ENCODE measurements at places on chromosomes 13 and 19. TPM values are rescaled to one million over a fixed set of nuclear protein-coding genes. Genes with fewer than 3 reads are reported as not detected.

DNA sequence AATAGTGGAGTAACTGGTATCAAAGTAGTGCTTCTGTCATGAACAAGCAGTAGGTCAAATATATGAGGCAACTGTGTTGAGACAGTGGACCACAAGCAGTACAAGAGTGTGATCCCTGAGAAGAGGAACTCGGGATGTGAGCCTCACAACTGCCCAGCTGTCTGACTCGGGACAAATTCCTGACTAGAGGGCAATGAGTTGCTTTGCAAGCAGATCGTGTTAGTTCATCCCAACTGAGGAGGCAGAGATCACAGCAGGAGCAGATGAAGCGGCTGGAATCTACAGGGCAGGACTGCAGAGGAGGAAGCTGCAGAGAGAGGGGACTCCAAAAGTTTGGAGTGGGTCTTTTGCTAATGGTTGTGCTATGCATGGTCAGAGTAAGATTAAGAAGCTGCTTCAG lies 741.1 kb downstream of the DIAPH3 start:
- no peak for DNase-seq

The SERTAD3 gene
- 28.2 TPM for total RNA-seq

GRCh38 chr13:83761631-83762030 lies 120.6 kb downstream of the SLITRK1 start:
- DNase-seq: no peak

DNA sequence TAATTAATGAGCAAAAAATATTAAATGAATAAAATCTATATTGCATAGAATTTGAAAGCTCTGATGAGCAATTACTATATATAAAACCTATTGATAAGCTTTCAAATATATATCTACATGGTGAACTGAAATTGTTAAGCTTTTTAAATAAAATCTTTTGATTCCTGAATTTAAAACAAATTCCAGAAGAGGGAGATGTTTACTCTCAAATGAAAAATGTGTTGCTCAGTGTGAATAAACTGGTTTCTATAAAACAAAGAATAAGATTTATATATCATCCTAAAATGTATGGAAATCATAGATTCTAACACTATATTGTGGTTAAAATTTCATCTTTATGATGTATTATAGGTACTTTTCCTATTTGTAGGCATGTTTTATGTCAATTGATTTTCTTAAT lies 171.5 kb upstream of the SLITRK6 start:
- no peak for DNase-seq

GRCh38 chr19:8456064-8456463 lies 11.3 kb downstream of the HNRNPM start:
- no peak for DNase-seq

DNA sequence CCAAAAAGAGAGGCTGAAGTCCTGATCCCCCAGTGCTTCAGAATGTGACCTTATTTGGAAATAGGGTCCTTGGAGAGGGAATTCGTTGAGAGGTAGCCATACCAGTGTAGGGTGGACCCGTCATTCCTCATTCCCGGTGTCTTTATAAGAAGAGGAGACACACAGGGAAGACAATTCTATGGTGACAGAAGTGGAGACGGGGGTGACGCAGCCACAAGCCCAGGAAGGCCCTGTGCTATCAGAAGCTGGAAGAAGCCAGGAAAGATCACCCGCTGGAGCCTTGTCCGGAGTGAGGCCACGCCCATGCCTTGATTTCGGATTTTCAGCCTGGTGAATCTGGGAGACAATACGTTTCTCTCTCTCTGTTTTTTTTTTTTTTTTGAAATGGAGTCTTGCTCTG lies 2.6 kb upstream of the MYPOP start:
- no peak for DNase-seq

DNA sequence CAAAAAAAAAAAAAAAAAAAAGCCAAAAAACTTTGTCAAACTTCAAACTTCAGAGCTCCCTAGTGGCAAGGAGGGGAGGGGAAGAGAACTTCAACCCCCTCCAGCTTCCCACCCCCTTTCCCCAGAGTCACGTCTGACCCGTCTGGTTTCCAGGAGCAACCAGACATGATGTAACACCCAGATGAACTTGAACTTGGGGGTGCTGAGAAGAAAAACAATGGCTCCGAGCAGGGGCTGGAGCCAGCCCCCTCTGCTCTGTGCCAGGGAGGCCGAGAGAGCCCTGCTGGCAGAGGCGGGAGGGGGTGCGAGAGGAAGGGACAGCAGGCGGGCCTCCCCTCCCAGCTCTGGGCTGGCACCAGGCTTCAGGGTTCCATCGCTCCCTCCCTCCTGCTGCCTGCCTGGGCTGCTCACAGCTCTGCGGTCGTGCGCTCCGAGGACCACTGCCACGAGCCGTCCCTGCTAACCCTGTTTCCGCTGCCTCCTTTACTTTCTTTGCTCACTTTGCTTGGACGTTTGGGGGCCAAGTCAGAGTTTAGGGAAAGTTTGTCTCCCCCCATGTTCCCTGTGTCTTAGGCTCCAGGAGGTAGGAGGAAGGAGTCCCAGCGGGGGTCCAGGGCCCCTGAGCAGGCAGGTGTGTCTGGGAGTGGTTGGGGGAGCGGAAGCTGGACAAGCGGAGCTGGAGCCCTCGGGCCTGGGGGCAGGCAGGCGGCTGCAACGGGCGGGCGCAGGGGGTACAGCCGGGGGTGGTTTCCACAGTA lies 11.1 kb downstream of the LYL1 start:
- no peak for DNase-seq
